ENCODE measurements at places on chromosomes 5 and 9.

DNA sequence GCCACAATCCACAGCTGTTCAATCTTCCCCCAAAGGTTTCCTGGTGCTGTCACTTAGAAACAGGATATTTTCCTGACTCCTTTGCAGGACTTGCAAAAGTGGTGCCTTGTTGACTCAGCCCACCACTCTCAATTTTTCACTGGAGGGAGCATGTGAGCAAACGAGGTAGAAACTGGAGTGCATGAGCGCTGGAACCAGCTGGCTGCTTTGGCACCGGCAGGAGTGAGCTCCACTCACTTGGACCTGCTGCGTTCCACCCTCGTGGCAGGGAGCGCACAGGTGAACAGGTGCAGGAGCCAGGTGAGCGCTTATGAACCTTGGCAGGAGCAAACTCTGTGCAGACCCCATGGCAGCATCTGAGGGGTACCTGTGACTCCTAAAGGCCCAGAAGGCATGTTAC is 364.1 kb upstream of the RORB start:
- DNase-seq = no peak

DNA sequence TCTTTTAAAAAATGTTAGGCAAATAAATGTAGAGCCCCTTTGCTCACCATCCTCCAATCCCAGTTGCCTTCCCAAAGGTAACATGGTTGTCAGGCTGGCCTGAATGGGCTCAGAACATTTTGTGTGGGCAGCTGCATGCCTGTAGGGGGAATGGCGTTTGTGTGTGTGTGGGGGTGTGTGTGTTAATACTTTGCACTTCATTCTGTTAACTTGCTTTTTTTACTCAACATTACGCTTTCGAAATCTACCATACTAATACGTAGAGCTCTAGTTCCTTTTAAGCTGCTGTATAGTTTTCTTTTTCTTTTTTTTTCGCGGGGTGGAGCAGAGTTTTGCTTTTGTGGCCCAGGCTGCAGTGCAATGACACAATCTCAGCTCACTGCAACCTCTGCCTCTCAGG is 14.0 kb downstream of the MYOZ3 start:
- no peak for DNase-seq

DNA sequence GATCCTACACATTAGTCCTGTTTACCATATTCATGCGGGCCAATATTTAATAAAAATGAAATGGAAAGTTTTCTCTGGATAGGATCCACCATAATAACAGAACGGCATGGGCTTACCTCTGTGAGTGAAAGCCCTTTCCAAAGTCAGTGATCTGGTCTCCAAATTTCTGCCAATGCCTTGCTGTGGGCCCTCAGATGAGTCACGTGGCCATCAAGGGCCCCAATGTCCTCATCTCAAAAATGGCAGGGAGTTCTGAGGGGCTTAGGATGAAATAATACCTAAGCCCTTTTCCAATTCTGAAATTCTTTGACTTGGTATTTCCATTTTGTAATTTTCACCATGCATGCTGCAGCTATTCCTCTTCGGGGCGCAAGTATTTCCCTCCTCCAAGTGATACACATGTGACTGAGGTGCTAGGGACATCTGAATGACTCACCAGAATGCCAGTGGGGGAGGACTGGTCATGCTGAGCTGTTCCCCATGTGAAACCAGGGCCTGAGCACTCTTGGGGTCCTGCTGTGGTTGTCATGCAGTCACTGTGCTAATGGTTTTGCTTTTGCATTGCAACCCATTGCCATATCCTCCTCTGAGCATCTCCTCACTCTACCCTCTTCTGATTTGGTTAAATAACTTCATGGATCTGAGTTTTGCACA is 35.0 kb downstream of the ITK start:
- DNase-seq = no peak

GRCh38 chr5:56339732-56340131 is 106.6 kb upstream of the ANKRD55 start:
- DNase-seq = no peak

- no peak for DNase-seq
Measured at GRCh38 chr9:84819491-84819991, 150.0 kb downstream of the NTRK2 start.

DNA sequence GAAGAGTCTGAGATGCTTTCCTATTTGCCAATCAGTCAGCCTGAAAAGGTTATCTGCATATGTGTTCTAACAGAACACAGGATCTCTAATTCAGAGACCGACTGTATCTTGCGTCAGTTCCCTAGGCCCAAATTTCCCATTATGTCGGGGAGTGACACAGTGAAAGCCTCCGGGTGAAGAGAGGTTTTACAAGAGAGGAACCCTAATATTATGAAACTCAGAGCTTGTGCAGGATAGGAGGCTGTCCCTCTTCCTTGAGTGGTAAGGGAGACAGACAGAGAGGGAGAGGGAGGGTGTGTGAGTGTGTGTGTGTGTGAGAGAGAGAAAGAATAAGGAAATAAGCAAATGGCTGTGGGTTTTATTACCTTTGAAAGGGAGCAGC is 1.9 kb downstream of the CD14 start:
- peak; percentile 4 for DNase-seq

DNA sequence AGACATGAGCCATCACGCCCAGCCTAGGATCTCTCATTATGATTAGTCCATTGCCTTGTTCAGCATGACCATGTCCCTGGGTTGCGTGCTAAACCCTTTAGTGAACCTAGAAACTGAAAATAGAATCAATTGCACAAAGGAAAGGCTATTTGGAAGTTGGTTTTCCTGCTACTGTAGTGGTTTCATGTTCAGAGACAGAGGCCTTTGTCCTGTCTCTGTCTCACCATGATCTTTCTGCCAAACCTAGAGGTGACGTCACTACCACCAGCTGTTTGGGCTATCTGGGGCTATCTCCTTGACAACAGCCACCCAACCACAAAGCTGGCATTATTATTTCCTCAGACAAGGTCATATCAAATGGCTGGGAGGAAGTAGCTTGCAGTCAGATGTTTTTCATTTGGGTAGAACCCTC is 4.0 kb upstream of the CDK5RAP2 start:
- DNase-seq = peak; percentile 40

DNA sequence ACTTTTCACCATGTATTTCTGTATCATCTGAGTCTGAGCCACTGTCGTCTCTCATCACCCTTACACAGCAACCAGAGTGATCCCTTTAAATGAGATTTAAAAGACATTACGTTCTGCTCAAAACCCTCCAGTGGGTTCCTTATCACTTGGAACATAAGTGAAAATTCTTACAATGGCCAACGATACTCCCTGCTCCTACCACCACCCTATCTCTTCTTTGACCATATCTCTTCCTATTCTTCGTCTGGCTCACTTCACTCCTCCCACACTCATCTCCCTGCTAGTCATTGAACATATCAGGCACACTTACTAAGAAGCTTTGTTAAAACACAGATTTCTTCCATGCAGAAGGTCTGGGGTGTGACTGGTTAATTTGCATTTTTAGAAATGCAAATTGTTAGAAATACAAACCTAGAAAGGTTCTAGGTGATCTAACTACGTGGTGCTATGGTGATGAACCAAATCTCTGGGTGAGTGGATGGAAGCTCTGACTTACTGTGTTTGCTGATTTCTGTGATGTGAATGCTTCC is 166.6 kb upstream of the CD180 start:
- no peak for DNase-seq

DNA sequence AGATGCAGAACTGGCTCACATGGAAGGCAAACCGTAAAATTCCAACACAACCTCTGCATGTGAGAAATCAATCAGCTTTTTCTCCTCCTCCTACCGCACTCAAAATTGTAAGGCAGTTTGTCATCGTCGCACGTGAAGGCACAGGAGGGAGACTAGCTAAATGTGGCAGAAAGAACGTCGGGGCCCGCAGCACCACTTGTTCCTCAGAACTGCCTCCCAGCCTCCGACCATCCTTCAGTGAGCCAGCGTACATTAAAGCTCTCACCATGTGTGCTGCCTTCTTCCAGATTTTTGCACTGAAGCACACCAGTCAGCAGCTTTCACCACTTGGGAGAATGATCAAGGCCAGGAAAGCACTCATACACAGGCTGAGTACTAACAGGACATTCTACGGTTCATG is 105.9 kb downstream of the RFX3 start:
- DNase-seq = no peak

DNA sequence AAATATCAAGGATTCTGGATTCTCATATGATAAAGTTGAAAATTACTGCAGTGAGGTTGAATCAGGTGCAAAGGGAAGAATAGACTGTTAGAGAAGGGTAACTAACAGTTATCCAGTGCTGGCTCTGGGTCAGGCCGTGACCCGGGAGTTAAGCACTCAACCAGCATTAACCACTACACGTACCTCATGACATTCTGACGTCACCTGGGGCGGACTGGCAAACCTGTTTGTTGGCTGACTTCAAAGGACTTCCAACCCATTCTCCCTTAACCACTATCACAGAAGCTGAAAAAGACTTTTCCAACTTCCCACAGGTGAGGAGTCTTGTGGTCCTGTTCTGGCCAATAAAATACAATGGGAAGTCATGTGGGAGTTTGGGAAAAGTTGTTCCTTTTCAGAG is 268.9 kb downstream of the ENC1 start:
- DNase-seq = no peak

DNA sequence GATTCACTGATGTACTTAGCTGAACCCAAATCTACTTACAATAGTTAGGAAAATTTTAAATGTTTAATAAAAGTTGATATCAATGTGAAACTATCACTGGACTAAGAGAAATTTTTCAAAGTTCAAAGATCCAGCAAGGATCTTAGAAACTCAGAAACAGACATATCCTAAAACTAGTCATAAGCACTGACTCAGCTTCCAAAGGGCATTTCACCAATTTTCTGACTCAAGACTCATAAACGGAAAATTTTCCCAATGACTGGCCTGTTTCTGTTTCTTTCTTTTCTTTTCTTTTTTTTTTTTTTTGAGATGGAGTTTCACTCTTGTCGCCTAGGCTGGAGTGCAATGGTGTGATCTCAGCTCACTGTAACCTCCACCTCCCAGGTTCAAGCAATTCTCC is 66.6 kb downstream of the CDC14B start:
- DNase-seq = no peak

DNA sequence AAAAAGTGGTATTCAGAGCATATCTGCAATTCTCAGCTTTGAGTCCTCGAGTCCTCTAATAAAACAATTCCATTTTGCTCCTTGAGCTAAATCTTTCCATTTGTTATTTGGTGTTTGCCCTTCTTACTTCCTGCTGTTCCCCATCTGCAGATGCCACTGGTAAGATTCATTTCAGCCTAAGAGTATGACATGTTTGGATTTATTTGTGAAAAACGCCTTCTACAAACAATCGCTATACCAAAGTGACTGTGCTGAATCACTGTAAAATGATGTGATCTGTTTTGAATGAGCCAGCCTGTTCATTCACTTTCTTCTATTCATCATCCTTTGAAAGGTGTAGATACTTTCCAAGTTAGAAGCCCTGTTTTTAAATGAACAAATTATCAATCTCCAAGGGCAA is 27.7 kb downstream of the KCTD16 start:
- no peak for DNase-seq

DNA sequence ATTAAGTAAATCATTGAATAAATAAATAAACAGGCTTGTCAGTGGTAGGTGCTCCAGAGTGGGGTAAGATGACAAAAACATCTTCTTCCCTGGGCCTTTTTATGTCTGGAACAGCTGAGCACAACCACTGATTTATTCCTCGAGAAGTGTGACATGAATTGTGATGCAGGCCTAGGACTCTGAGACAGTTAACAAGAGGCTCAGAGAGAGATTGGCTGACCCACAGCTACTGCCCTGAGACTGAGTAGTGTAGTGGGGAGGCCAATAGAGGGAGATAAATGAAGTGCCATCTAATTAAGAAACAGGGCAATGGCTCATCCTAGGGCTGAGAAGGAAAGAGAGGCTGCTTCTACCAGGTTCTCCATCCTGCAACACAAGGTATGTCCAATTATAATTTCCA is 369.3 kb upstream of the TRPC7 start:
- DNase-seq = no peak

DNA sequence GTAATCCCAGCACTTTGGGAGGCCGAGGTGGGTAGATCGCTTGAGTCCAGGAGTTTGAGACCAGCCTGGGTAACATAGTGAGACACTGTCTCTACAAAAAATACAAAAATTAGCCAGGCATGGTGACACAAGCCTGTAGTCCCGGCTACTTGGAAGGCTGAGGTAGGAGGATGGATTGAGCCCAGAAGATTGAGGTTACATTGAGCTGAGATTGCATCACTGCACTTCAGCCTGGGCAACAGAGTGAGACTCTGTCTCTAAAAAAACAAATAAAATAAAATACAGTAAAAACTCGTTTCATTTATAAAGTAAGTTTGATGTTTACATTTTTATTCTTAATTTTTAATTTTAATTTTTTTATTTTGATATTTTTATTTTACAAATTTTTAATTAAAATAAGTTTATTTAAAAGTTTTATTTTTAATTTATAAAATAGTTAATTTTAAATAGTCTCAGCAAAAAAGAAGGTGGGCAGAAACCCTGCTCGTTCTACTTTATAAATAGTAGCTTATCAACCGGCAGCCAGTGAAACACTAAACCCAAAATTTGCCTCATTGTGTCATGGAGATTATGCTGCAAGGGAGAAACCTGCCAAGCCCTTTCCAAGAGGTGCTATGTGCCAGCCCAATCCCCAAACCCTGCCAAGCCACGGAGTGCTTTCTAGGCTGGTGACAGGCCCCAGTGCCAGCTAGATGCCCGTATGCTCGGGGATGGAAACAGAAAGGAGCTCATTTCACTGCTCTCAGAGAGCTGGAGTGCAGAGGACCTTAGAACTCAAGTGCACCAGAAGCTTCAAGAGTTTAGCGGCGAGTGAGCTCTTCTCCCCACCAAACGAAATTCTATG is 38.9 kb downstream of the SERINC5 start:
- peak; percentile 30 for DNase-seq

GRCh38 chr5:95649842-95650620 is 3.5 kb downstream of the RFESD start:
- no peak for DNase-seq

All from CD4-positive, alpha-beta T cell treated with Interleukin-15 for 4 hours (primary cell).